ENCODE measurements at places on chromosomes 5 and 9.
A peak's percentile ranks its signal among the peaks of the same experiment; 100 is the strongest.

GRCh38 chr5:132103969-132104391 lies 30.4 kb downstream of the CSF2 start:
- no peak for DNase-seq
- no peaks in the 10 kb centered on the region for H3K36me3 ChIP-seq
- H3K4me1 ChIP-seq, result no peaks in the 10 kb centered on the region
- H3K27ac ChIP-seq, result no peak overlapping the region
- H3K27me3 ChIP-seq, result peaks cover 9% of the 10 kb centered on the region

- no peaks in the 10 kb centered on the region for H3K27me3 ChIP-seq
- no peak for DNase-seq
- no peaks in the 10 kb centered on the region for H3K36me3 ChIP-seq
Measured at GRCh38 chr9:113499153-113499875, 35.8 kb downstream of the RGS3 start.

GRCh38 chr5:149623473-149623872 lies 42.2 kb downstream of the ARHGEF37 start:
- H3K27me3 ChIP-seq, result no peaks in the 10 kb centered on the region
- H3K27ac ChIP-seq, result no peak overlapping the region
- H3K4me3 ChIP-seq, result no peak overlapping the region
- DNase-seq, result no peak

DNA sequence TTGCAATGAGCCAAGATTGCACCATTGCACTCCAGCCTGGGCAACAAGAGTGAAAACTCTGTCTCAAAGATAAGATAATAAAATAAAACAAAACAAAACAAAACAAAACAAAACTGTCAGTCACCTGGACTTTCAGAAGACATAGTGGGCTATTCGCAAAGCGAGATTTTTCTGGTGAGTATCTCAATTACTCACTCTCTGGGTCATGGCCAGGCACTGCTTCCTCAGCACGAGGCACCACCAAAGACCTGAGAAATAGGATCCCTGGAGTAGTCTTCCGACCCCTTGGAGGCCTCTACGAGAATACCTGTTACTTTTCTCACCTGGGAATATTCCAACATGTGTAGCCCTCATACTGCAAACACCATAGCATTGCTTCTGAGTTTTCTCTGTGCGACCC lies 201.7 kb upstream of the ZNF618 start:
- H3K4me3 ChIP-seq, result no peak overlapping the region
- no peaks in the 10 kb centered on the region for H3K4me1 ChIP-seq
- H3K36me3 ChIP-seq, result no peaks in the 10 kb centered on the region
- H3K27ac ChIP-seq, result no peak overlapping the region

DNA sequence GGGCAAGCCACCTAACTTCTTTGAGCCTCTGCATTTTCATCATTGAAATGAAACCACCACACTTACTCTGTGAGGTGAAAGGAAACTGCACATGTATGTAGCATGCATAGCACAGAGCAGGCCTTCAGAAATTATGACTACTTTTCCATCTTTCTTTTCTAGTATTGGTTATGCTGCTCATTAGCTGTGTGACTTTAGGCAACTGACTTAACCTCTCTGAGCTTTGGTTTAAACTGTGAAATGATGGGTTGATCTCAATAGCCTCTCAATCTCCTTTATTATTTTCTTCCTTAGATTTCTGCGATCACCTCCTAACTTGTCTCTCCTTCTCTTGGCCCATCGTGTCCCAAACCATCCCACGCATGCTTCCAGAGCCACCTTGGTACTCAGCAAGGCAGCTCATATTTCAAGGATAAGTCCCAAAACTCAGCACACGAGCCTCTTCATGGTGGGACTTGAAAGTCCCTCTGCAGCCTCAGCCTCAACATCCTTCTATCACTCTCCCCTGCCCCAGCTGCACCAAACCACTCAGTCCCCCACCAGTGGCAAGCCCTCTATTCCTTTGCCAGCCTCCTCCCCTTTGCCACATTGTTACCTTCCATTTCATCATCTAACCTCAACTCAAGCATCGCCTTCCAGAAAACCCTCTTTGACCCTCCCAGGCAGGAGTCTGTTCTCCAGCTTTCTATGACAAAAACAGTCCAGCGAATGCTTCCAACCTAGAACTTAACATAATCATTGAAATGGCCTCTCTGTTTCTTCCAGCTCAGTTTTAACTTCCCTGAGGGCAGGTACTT lies 60.3 kb upstream of the DNAH5 start:
- no peaks in the 10 kb centered on the region for H3K36me3 ChIP-seq
- H3K27me3 ChIP-seq, result no peaks in the 10 kb centered on the region
- DNase-seq, result no peak
- no peak overlapping the region for H3K4me3 ChIP-seq

GRCh38 chr5:55222092-55222984 lies 4.8 kb downstream of the MCIDAS start:
- H3K36me3 ChIP-seq, result no peaks in the 10 kb centered on the region
- peak; percentile 56 for DNase-seq
- H3K27ac ChIP-seq, result no peak overlapping the region

Measured in endodermal cell (in vitro differentiated cells).